NCI-H1694 (cell line): ENCODE measurements at places on chromosomes 4 and X.

DNA sequence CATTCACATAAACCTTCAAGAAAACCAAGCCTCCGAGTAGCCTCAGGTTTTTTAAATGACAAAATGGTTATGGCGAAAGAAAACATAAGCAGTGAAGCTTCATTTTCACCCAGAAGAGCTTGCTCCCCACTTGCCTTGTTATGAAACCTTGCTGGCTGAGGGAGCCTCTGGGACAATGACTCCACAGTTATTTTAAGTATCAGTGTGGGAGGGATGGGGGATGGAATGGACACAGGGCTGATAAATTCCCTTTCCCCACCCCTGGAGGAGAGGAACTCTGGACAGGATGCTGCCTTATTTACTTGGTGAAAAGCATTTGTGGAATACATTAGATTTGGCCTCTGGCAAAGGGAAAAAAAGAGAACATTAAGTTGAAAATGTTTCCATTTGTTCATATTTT lies 220.7 kb upstream of the CNKSR2 start:
- DNase-seq: no peak

GRCh38 chrX:97109730-97110129 lies 226.0 kb downstream of the RPA4 start:
- DNase-seq: no peak

- DNase-seq: no peak
Observed at GRCh38 chr4:138110815-138111214, 131.3 kb downstream of the SLC7A11 start.

DNA sequence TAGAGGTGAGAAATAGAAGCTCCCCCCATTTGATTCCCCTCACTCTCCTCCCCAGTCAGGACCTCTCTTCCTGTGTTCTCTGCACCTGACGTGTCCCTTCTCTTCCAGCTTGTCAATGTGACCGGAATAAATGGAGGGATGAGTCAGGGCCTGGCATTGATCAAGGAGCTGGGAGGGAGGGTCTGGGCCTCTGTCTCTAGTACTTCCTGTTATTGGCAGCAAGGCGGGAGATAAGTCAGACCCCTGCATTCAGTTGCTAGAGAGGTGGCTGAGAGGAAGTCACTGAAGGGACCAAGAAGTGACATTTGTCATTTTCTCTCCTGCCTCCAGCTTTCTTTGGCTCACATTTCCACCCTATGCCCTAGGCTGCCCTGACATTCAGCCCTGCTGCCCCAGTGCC lies 35.1 kb upstream of the ZNF41 start:
- no peak for DNase-seq

DNA sequence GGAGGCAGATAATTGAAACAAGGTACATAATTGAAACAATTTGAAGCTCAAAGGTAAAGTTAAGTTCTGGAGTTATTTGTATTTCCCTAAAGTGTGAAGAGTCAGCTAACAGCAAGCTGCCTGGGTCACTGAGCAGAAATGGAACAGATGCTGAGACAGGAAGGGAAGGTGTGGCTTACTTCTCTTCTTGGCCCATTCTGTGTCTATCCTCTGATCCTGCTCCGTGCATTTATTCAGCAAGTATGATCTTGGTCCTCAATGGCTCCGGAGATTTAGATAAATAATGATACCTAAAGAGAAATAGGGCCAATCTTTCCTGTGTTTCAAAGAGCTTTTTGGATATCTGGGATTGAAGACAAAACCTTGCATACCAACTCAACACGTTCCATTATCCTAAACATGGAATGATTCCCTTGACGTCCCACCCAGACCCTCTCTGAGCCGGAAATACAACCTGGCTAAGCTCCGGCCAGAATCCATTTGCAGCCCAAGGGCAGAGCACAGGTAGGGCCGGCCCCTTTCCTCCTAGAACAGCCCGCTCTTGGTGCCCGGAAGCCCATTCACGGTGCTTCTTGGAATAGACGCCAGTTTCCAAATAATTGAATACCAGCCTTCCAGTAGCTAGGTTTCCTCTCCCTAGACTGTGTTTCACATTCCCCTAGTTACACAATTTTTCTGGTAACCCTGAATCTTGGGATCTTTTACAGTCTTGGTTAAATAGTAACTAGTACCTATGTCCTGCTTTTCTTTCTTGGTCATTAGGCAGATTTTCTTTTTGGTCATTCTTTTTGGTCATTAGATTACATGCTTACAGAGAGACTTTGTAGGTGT lies 211.0 kb downstream of the NWD2 start:
- DNase-seq: no peak

- DNase-seq: no peak
Observed at GRCh38 chr4:38765382-38765781, 17.4 kb downstream of the TLR10 start.

GRCh38 chr4:94457692-94458106 lies 6.0 kb downstream of the PDLIM5 start:
- no peak for DNase-seq

GRCh38 chrX:17291171-17291900 lies 83.7 kb upstream of the NHS start:
- no peak for DNase-seq

- no peak for DNase-seq
Observed at GRCh38 chrX:32871636-32872035, 339.7 kb downstream of the DMD start.

DNA sequence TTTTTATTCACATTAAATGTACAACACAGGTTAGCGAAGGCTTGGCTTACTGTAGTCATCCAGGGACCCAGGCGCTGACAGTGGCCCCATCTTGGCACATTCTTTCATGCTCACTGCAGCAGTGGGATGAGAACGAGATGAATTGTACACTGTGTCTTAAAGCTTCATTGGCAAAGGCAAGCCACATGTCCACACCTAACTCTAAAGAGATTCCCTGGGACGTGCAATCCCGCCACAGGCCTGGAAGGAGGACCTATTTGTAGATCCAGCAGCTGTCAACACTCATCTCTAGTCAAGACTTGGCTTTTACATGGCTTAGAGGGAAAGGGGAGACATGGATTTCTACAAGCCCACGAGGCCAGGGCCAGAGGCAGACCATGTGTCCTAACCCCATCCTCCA lies 16.1 kb upstream of the CXCR3 start:
- no peak for DNase-seq
